ENCODE measurements at places on chromosomes 11 and 22.

DNA sequence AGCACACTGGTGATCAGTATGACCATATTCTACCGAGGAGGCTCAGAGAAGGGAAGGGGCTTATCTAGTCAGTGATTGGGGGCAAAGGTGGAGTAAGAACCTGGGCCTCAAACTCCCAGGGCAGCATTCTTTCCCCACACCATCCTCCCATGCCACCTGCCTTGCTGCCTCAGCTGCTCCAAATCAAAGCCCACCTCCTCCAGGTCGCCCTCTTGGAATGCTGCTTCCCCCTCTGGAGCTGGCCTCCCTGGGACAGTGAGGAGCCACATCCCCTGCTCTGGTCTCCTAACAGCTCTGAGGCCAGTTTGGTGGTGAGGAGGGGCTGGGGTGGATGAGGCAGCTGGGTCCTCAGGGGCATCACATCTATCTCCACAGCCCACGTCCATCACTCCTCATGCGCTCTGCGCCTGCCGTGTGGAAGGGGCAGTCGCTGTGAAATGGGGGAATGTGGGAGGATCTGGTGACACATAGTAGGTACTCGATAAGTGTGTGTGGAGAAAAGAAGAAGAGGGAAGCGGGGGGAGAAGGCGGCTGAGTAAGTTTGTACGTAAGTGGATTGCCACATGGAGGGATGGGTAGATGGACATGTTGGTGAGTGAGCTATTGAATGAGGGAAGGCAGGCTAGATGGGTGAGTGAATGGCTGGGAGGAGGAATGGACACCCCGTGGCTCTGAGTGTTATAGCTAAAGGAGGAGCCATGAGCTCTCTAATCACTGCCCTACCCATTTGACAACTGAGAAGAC, 16.1 kb upstream of the ARHGEF17 start:
- no peak for DNase-seq

GRCh38 chr11:71246559-71246958, 5.8 kb downstream of the SHANK2 start:
- no peak for DNase-seq

DNA sequence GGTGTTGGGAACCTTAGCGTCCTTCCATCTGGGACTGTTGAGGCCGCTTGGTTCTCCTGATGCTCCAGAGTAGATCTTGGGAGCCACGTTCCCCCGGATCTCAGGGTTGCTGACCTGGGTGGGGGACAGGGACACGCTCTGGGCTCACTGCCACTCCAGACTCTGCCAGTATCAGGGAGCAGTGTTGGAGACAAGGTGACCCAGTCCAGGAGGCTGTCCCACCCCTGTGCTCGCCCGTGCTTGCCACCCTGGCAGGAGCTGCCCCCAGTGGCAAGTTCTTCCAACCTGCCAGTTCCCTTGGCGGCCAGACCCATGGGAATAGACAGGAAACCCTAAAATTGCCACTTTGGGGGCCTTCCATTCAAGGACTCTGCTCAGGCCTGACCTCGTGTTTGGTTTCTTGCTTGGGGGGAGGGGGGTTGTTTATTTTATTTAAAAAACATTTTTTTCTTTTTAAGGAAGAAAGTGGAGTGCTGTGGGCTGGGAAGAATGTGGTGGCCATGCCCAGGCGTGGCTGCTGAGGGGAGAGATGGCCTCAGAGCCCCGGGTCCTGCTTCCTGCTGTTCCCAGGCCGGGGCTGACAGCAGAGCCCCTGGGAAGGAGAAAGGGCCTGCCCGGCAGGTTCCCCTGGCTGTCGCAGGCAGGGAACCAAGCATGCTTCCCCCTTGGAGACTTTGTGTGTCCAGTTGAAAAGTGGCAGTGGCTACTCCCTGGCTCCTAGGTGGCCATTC, 7.2 kb downstream of the GRK2 start:
- DNase-seq, result no peak

DNA sequence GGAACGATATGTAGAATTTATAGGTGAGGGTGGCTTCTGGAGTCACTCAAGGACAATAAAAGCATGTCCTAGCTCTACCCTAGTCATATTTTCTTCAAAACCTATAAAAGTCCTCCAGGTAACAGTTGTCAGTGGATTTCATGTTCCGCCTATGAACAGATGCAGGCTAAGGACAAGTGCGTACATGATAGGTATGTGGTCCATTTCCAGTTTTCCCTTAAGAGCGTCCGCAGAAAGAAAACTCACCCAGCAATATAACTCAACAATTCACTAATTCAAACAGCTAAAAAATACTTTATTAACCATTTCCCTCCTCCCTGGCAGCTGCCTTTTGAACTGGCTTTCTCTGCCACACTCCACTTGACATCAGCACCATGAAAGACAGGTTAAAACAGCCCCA, 50.2 kb upstream of the CCDC34 start:
- no peak for DNase-seq

GRCh38 chr11:20457934-20458680, 70.6 kb downstream of the PRMT3 start:
- no peak for DNase-seq

Measured in prostate gland (tissue), 2 donors.